NCI-H2029 (cell line): ENCODE measurements at places on chromosomes 1 and 21.
A peak's percentile ranks its signal among the peaks of the same experiment; 100 is the strongest.

DNA sequence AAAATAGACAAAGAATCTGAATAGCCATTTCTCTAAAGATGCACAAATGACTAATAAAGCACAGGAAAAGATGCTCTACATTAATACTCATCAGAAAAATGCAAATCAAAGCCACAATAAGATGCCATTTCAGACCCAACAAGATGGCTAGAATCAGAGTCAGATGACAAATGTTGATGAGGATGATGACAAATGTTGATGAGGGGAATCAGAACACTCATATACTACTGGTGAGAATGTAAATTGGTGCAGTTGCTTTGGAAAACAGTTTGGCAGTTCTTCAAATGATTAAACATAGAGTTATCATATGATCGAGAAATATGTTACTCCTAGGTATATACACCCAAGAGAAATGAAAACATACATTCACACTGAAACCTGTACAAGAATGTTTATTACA is 33.9 kb downstream of the LRRC40 start:
- DNase-seq, result no peak

DNA sequence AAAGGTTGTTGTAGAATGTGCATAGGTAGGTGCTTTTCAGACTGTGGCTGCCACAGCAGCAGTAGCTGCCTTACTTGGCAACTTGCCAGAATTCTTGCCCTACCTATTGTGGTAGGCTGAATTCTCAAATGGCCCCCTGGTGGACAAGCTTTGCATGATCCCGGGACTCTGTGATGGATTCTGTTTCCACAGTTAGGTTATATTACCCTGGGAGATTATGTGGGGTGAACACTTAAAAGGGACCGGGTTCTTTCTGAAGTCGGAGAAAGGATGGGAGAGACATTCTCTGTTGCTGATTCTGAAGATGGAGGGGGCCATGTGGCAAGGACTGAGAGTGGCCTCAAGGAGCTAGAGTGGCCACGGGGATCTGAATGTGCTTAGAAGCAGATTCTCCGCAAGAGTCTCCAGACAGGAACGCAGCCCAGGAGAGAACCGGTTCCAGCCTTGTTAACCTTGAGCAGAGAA is 32.1 kb upstream of the KCNE1 start:
- peak; percentile 90 for DNase-seq

GRCh38 chr21:46050668-46051378 is 47.1 kb upstream of the COL6A2 start:
- no peak for DNase-seq

DNA sequence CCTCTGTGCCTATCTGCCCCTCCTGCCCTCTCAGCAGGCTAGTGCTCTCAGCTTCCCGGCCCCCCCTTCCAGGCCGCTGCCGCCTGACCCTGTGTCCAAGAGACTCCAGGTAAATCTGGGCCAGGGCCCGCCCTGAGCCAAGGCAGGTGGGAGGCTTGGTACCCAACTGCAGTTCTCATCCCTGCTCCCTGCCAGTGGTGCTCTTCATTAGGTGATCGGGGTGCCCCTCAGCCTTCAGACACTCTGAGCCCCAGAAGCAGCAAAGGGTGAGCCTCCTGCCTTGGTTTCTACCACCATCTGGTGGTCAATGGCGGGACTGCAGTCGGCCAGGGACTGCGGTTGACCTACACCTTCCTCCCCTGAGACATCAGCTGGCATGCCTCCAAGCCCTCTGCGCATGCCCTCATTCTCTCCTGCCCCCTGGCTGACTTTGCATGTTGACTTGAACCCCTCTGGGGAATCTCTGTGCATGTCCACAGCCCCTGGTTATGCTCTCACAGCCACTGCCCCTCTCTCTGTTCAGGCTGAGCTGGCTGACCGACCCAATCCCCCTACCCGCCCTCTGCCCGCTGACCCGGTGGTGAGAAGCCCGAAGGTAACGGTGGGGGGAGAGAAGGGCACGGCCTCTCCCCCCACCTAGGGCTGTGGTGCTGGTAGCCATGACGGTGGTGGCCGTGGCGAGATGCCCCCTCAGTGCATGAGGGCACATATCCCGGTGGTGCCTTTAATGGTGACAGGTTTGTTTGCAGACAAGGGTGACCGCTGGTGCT is 2.0 kb upstream of the EFNA4 start:
- DNase-seq, result peak; percentile 85

GRCh38 chr1:15952317-15953258 is 23.3 kb downstream of the ZBTB17 start:
- no peak for DNase-seq

GRCh38 chr1:239537795-239538194 is 151.4 kb downstream of the CHRM3 start:
- DNase-seq, result no peak

DNA sequence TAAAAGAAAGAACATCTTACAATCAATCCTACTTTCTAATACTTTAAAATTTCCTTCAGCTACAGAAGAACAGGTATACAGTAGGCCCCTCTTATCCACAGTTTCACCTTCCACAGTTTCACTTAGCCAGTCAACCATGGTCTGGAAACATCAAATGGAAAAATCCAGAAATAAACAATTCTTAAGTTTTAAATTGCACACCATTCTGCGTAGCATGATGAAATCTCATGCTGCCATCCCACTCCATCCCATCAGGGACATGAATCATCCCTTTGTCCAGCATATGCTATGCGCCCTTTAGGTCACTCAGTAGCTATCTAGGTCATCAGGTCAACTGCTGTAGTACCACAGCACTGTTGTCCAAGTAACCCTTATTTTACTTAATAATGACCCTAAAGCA is 67.7 kb downstream of the HSF2BP start:
- DNase-seq, result no peak

- no peak for DNase-seq
These were observed 277.3 kb upstream of the FMN2 start for GRCh38 chr1:239814306-239814881.

- DNase-seq, result no peak
These were observed 7.9 kb downstream of the COL6A1 start for GRCh38 chr21:45989355-45990048.

DNA sequence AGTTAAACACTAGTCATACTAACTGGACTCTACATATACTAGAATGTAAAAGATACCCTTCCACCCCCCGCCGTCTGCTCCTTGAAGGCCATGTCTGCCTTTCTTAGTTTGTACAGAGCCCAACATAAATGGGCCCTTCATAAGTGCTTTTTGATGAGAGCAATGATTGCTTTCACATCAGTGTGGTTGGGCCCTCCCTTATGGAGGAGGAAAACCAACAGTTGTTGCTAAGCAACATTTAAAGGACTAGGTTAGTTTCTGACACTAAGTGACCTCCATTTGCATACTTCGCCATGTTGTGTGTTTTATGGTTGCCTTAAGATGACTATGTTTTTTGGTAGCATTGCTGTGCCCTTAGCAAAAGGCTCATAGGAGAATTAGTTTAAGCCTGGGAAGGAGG is 182.0 kb upstream of the SGIP1 start:
- DNase-seq, result peak; percentile 71

GRCh38 chr21:44899768-44900558 is 20.7 kb downstream of the ITGB2 start:
- no peak for DNase-seq
